ENCODE measurements at places on chromosomes 2 and 18. TPM values are rescaled to one million over a fixed set of nuclear protein-coding genes. Genes with fewer than 3 reads are reported as not detected.

Gene DSC3
- polyA plus RNA-seq: 0.43 TPM

Gene NEU2
- not detected for polyA plus RNA-seq

Gene CNDP2
- 48.0 TPM for polyA plus RNA-seq

DNA sequence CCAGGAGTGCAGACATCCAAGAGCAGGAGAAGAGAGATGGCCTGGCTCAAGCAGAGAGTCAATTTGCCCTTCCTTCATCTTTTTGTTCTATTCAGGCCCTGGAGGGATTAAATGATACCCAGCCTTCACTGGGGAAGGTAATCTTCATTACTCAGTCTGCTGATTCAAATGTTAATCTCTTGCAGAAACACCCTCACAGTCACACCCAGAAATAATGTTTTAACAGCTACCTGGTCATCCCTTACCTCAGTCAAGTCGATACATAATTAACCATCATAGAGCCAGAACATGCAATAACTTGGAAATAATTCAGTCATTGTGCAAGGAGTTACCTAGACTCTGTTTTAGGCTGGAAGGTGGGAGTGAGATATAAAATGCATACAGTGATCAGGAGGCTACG is 163.7 kb upstream of the TNP1 start:
- DNase-seq: no peak

DNA sequence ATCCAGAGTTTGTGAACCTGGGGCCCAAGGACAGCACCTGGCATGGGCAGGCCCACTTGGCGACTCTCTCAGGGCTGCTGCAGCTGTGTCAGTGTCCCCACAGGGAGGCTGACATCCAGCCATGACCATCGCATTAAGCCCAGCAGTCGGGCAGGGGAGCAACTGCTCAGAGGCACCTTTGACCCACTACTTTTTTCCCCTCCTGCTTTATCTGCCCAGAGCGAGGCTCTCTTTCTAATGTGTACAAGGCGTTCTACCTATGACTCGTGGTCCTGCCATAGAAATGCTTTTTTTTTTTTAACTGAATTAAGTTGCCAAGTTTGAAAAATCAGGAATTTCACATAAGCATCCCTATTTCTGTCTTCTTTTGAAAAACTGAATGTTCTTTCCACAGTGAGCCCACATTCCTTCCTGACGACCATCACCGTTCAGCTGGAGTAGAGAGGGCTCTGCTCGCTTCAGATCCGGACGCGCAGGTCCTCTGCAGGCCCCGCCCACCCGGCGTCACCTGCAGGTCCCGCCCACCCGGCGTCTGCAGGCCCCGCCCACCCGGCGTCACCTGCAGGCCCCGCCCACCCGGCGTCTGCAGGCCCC is 403 bp upstream of the CLUL1 start:
- no peak for DNase-seq

Gene MC5R
- polyA plus RNA-seq: 4.1 TPM

DNA sequence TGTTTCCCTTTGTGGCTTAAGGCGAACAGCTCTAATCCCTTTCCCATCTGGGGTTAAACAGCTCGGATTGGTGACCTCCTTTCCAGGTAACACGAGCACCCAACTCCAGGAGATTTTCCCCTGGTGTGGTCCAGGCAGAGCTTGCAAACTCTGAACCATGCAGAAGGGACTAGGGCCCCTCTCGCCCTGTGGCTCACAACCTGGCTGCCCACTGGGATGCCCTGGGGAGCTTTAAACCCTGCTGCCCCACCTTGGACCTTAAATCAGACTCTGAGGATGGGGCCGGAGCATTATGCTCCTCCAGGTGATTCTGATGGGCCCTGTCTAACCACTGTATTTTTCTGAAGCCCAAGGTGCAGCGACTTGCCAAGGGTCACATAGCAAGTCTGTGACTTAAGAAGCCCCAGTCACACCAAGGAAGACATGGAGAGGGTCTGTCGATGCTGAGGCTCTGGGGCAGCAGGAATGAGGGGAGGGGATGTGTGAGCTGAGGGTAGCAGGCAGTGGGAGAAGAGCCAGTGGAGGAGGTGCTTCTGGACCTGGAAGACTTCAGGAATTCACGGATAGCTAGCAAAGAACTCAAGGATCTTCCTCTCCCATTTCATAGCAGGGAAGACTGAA is 5.9 kb downstream of the ARID5A start:
- DNase-seq: no peak

Gene POTEF
- 0.06 TPM for polyA plus RNA-seq

DNA sequence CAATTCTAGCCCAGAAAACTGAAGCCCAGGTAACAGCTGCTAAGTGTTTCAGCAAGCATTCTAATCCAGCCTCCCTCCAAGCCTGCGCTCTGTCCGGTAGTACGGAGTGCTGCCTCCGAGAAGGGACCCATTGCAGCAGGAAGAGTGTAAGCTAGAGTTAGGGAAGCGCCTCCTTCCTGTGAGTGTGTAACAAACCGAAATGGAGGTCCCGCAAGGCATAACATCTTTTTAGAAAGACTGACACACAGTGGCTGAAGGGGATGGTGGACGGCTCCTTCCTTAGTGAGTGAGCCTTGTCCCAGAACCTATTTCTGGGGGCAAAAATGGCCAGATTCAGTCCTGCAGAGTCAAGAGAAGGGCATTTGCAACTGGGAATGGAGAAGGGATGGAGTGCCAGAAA is 12.2 kb downstream of the PKDCC start:
- DNase-seq: no peak

Gene ELOA2
- 0.09 TPM for polyA plus RNA-seq

DNA sequence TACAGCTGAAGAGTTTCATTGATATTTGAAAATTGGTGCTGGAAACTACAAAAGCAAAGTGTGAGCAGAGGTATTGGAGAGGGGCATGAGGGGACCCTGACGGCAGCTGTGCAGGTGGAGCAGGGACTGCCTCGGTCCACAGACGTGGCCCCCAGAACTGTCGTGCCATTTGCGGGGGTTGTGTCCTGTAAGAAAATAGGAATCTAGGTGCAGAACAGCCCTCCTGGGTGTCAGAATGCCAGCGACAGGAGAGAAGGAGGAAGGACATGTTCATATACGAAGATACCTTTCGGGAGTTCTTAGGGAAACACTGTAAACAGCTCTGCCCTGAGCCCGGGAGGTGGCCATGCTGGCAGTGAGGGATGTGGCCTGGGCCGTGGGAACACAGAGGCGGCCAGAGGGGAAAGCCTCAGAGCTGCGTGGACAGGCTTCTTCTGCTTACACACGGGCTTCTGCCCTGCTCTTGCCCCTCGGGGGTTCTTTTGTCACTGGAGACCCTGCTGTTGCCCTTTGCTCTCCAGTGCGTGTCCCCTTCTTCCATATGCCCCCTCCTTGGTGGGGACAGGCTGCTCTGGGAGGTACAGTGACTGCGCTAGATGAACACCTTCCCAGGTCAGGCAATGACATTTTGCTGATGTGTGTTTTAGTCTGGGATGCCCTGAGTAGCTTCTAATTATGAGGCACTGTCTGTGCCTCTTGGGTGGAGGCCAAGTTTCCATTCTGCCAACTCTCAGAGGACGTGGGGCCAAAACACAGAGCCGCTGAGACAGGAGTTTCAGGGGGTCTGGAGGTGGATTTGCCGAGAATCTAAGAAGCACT is 81.9 kb upstream of the TXNDC2 start:
- DNase-seq: no peak

Gene INPP5D
- 5.0 TPM for polyA plus RNA-seq

DNA sequence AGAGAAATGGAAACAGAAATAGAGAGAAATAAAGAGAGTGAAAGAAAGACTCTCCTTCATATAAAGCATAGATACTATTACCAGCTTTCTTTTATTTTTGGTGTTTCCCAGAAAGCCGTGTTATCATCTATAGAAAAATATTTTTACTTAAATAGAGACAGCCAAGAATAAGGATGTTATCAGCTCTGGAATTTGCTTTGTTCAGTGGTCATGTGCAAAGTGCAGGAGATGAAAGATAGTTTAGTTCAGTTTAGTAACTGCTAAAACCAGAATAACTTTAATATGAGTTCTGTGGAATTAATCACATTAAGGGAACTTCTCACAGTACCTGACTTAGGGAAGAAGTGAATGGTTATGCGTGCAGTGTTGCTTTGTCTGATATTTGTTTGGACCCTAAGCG is 140.4 kb downstream of the CALCRL start:
- DNase-seq: no peak

GRCh38 chr2:183579686-183580085 is 455.4 kb downstream of the NUP35 start:
- no peak for DNase-seq

Gene SERPINB4
- polyA plus RNA-seq: not detected

GRCh38 chr2:206480161-206480560 is 36.8 kb downstream of the ADAM23 start:
- DNase-seq: no peak

DNA sequence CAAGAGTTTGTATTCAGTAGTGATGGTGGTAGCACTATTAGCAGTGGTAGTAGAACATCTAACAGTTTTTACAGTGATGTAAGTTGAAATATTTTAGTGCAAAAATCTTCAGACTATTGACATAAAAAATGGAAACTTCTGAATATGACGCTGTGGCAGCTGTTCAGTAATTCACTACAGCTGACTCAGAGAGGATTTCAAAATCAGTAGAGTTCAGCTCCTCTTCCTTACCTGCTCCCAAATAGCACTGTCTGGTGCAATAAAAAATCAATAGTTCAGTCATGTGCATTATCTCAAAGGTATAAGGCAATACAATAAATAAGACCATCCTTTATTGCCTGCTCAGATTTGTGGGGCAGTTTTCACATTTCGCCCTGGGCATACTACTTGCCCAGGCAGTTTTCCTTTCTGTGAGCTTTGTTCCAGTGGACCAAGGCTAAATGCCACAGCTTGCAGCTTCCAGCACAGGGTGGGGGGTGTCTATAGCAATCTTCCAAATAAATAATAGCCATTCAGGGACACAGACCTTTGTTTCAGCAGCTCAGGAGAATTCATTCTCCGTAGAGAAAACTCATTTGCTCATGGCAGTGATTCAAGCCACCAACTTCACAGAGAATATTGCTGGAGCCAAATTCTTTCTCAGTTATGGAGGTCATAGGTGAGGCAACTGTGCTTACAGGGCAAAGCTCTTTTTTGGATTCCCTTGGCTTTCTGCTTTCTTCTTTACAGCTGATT is 33.9 kb upstream of the GORASP2 start:
- no peak for DNase-seq

- no peak for DNase-seq
Observed at GRCh38 chr2:230914886-230915285, 10.2 kb downstream of the GPR55 start.

DNA sequence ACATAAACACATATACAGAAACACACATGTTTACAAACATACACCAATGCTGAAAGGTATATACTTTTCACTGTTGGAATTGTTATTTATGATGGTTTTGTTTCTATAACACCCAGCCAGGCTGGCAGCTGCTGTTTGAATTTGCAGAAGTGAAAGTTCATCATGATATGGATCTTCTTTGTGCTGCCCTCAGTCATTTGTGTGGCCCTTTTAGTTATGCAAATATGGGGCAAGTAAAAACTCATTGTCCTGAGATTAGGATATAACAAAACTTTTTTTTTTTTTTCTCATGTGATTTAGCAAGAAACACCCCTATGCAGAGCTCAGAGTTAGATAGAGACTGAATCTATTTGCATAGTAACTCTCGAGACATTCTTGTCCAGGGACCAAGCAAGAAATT is 714.1 kb downstream of the KCNJ3 start:
- DNase-seq: no peak
